Gastroesophageal sphincter (tissue), 4 donors: ENCODE measurements at places on chromosomes 16 and 17. TPM values are rescaled to one million over a fixed set of nuclear protein-coding genes. Genes with fewer than 3 reads are reported as not detected.

GRCh38 chr17:7039832-7040231 is 4.0 kb downstream of the SLC16A13 start:
- peaks cover 58% of the 10 kb centered on the region for H3K27me3 ChIP-seq
- no peak overlapping the region for H3K4me3 ChIP-seq
- H3K27ac ChIP-seq = no peak overlapping the region
- H3K4me1 ChIP-seq = no peaks in the 10 kb centered on the region

DNA sequence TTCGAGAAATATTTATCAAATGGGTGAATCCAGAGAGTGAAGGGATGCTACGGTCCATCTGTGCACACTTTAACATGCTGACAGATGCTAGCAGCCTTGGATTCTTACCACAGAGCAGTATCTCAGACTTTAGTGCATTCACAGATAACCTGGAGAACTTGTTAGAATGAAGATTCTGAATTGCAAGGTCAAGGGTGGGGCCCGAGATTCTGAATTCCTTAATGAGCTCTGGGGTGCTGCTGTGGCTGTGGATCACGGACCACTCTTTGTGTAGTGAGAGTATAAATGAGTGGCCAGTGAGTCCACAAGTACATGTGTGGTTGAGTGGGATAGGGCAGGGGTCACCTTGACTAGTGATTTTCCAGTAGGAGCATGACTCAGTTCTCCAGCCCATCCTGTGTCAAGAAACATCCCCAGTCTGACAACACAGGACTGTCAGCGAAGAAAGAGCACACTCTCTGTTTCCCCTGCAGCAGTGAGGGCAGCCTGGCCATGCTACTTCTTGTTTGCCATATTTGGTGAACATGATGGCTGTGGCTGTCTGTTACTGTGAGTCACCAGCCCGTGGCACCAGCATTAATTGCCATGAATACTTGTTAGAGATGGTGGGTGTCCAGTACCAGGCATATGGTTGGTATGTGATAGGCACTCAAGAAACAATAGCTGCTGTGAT is 13.0 kb upstream of the SALL1 start:
- no peak overlapping the region for H3K4me3 ChIP-seq
- no peak overlapping the region for H3K27ac ChIP-seq
- H3K36me3 ChIP-seq = no peaks in the 10 kb centered on the region
- ATAC-seq = no peak

DNA sequence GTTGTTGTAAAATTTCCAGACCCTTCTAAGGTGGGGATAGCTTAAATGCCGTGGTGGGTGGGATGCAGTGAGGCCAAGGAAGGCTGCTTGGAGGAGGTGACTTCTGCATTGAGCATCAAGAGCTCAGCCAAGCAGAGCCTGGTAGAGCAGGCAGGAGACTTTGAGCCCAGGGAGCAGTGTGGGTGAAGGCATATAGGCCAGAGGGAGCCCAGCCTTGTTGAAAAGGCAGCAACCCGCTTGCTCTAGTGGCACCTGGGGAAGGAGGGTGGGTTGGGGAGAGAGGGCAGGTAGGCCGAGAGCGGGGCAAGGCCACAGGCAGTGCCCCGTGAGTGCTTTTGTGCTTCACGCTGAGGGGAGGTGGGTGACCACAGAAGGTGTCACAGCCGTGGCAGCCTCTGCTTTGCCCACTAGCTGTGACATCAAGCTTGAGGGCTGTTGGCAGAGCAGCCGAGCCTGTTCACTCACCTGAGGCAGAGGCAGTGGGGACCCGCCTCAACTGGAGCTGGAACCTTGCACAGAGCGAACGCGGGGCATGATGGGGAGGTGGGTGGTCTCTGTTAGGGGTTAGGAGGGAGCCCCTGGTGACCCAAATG is 56.1 kb downstream of the IRF8 start:
- no peak overlapping the region for H3K4me3 ChIP-seq
- H3K27ac ChIP-seq = no peak overlapping the region
- H3K4me1 ChIP-seq = no peaks in the 10 kb centered on the region
- H3K36me3 ChIP-seq = no peaks in the 10 kb centered on the region

GRCh38 chr17:67374329-67375053 is 2.6 kb upstream of the PITPNC1 start:
- no peaks in the 10 kb centered on the region for H3K4me1 ChIP-seq
- H3K36me3 ChIP-seq = no peaks in the 10 kb centered on the region
- H3K27ac ChIP-seq = no peak overlapping the region
- no peak overlapping the region for H3K4me3 ChIP-seq
- peak; percentile 39 for ATAC-seq

DNA sequence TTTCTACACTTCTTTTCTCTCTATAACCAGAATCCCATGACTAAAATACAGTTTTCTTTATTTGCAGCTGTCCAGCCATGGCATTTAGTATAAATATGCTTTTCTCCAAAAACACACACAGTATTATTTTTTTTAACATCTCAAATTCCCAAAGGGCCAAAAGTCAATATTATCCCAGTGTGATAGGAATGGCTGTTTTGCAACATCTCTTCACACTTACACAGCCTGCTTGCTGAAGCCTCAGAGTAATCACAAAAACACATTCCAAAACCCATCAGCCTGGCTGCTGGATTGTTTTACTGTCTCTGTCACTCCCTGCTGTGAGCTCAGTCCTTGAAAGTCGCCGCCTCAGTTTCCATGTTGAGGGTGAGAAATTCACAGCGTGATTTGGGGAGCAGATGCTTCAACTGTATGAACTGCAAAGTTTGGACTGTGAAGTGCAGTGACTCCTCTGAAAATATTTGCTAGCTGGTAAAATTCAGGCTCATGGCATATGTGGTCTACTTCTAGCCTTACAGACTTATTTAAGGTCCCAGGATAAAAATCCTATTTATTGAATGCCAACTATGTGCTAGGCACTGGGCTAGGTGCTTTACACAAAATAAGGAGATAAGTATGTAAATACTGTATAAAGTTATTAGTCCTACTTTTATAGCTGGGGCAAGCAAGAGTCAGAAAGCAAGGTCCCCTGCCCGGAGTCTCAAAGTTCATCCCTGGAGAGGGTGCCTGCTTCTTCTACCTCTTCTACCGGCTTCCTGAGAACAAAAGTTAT is 116.5 kb downstream of the SOCS1 start:
- H3K27ac ChIP-seq = no peak overlapping the region
- H3K4me1 ChIP-seq = no peaks in the 10 kb centered on the region
- H3K36me3 ChIP-seq = peaks cover 7% of the 10 kb centered on the region
- peak; percentile 51 for ATAC-seq

TPSD1 gene
- 2.8 TPM for total RNA-seq

LGALS9C gene
- not detected for total RNA-seq

SOX15 gene
- 5.1 TPM for total RNA-seq
